ENCODE measurements at places on chromosomes 13 and 19. TPM values are rescaled to one million over a fixed set of nuclear protein-coding genes. Genes with fewer than 3 reads are reported as not detected.

The MBD3L2 gene
- total RNA-seq = not detected

The FPR1 gene
- not detected for total RNA-seq

The ZNF296 gene
- not detected for total RNA-seq

The CKM gene
- not detected for total RNA-seq

The ZNF829 gene
- 0.03 TPM for total RNA-seq

The UQCR11 gene
- 60.1 TPM for total RNA-seq

Data from SJSA1 (cell line).